ENCODE measurements at places on chromosomes 4 and X.

DNA sequence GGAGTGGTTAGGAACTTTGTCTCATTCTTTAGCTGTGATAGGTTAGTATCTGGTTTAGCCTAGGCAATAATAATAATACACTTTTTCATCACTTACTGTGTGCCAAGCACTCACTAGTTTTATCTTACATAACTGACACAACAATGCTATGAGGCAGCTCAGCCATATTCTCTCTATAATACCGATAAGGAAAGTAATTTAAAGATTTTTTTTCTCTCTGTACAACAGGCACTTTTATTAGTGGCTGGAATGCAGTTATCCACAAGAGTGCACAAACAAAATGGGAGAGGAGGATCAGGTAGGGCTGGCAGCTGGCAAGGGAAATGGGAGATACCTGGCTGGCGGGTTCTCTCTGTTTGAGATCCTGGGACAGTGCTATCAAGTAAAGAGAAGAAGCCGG lies 7.6 kb downstream of the RELL1 start:
- DNase-seq = no peak

- peak; percentile 56 for DNase-seq
Observed at GRCh38 chr4:48963042-48963679, 22.9 kb upstream of the CWH43 start.

GRCh38 chr4:20327808-20328207 lies 76.1 kb downstream of the SLIT2 start:
- no peak for DNase-seq

DNA sequence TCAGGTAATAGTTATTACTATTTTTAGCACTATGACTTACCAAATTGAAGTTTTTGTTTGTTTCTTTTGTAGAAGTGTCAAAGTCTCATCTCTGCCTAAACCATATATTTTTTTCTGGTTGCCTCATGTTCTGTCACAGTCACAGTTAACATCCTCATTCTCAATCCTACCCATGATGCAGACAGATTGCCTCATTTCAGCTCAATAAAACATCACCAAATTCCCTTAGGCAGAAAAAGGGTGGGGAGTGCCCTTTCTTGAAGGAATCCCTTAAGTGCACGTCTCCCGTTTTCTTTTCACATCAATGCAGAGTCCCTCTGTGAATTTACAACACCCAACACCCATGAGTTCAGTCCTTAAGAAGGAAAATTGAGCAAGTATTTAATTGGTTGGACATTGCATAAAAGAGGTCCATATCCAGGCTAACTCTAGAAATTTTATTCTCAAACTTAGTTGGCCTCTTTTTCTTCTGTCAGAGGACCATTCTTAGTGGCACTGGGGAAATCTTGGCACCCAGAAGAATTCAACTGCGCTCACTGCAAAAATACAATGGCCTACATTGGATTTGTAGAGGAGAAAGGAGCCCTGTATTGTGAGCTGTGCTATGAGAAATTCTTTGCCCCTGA lies 103.7 kb upstream of the BMPR1B start:
- no peak for DNase-seq

DNA sequence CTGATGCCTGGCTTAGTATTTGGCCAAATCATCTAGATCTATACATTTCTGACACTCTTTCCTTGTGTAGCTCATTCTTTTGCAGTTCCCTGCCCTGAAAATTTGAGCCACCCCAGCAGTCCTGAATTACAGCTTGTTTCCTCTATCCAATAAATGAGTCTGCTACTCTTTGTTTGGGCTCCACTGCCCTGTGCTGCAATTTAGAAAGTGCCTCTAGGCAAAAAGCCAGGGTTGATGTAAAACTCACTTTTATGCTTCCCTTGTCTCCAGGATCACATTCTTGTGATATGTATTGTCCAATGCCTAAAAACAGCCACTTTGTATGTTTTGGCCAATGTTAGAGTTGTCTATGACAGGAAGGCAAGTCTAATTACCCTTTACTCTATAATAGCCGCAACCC lies 101.7 kb upstream of the MAP3K15 start:
- no peak for DNase-seq

DNA sequence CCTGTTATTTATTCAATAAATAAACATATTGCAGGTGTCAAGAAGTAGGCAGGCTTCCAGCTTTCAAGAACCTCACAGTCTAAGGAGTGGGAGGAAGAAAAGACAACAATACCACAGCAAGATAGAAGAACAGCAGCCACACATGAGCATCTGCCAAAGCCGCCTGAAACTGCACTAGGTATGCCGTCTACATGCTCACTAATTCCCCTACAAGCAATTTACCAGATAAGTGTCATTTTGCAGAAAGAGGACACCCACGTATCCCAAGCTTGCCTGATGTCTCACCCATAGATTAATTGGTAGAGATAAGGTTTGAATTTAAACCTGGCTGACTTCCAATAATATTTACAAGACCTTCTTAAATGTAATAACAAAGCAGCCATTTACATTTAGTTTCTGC lies 439.4 kb upstream of the CPEB2 start:
- DNase-seq = no peak

DNA sequence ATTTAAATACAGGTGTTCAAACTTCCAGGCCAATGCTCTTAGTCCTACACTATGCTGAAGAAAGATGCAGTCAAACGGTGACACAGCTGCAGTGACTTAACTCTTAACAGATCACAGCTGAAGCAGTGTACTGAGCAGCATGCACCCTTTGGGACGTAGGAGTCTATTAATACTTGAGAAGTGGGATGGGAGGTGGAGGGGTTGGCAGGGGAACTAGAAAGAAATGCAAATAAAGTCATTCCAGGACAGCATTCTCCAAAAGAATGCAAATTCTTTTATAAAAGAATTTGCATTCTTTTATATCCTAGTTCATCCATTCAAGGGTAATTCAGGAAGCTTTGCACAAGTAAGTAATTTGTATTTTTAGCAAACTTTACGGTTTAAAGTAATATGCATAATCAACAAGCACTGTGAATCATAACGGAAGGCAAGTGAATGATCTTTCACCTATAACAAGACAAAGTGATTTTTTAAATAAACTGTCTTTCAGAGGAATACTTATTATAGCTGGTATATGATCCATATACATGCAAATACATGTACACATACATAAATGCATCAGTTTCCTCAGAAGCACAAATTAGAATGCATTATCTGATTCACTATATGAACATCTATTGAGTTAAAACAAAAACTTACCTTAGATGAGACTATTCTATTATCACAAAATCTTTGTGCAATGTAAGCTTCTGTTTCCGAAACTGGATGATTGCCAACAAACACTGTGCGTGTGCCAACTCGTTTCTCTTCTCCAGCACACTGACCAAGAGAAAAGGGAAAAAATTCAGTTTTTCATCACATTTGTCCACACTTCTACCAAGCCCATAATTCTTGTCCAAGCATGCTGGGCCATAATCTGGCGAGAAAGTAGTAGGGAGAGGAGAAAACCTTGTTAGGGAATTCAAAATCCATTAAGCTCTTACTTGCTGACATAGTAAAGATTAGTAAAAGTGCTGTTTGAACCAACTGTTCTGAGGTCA lies 106.5 kb downstream of the ATP11C start:
- no peak for DNase-seq

- DNase-seq = no peak
Observed at GRCh38 chr4:61638591-61638990, 438.5 kb downstream of the ADGRL3 start.

GRCh38 chr4:33425936-33426335 lies 2705.8 kb downstream of the PCDH7 start:
- DNase-seq = no peak

- no peak for DNase-seq
Observed at GRCh38 chrX:100830547-100830946, 10.4 kb downstream of the CSTF2 start.

DNA sequence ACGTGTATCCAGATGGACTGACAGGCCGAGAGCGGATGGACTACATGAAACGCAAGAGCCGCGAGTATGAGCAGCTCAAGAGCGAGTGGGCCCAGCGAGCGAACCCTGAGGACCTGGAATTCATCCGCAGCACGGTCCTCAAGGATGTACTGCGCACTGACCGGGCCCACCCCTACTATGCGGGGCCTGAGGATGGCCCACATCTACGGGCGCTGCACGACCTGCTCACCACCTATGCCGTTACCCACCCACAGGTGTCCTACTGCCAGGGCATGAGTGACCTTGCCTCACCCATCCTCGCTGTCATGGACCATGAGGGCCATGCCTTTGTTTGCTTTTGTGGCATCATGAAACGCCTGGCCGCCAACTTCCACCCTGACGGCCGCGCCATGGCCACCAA lies 14.6 kb upstream of the RBM3 start:
- no peak for DNase-seq

DNA sequence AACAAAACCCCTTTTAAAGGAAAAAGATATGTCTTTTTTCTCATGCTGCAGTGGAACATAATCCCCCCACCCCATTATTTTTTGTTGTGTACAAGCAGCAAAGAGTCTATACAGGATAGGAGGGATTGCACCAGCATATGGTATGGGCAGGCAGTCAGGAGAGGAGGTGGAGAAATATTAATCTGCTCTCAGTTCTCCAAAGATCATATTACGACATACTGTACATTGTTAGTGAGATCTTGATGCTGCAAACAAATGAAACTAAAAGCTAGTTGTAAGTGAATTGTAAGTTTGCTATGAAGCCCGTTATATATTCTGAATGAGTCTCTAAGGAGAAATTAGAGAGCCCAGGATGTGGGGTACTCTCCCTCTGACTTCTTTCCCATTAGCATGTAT lies 75.3 kb downstream of the RAPGEF2 start:
- peak; percentile 21 for DNase-seq

GRCh38 chr4:126592088-126592487 lies 1040.7 kb upstream of the INTU start:
- no peak for DNase-seq

GRCh38 chrX:70336767-70337166 lies 46.9 kb downstream of the KIF4A start:
- no peak for DNase-seq
